Jurkat, Clone E6-1 (cell line): ENCODE measurements at places on chromosomes 2 and 18.

GRCh38 chr2:172426635-172427255 lies 641 bp upstream of the ITGA6 start:
- no peak for DNase-seq

DNA sequence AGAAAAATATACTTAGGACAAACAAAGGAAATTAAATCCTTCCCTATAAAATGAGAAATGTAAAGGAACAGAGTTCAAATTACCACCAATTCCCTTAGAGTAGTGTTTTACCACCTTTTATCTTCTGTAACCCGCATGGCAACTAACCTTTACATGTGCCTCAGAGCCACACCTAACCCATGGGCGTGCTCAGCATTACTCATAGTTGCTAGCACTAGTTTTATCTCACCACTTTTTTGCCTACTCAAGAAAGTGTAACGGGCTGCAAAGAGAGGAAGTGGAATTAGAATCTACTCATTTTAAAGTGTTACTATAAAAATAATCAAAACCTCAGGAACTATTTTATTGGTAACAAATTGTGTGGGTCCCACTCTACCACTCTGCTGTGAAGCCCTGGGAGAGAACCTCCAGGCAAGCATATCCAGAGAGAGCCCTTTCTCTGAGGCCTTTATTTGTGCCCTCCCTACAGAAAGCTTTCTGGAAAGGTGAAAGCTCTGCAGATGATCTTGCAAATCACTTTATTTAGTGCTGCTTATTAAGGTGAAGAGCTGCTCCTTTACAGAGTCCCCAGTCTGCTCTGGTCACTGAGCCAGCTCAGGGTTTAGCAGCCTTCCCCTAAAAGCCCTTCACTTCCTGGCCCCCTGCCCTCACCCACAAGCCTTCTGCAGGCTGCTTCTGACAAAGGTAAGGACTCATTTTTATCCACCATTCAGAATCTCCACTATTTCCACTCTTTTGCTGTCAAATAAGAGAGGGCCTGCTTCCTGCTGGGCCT lies 98.8 kb downstream of the TRABD2A start:
- DNase-seq, result peak; percentile 17

DNA sequence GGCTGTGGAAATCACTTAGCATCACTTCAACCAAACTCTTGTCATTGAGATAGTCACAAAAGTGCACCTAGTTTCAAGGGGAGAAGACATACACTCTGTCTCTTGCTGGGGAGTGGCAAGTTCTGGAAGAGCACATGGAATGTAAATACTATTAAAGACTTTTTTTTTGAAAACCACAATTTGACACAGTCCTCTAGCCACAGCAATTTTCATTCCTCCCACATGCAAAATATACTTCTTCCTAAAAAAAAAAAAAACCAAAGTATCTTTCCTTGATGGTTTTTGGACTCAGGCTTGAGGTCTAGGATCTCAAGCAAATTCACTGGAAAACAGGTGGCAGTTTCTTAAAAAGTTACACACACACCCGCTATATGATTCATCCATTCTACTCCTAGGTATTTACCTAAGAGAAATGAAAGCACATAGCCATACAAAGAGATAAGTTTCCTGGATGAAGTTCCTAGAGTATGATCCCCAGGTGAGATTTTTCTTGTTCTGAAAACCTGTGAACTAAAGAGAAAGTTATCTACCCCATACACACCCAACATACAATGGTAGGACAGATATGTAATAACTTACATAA lies 295.8 kb downstream of the SP3 start:
- DNase-seq, result no peak

DNA sequence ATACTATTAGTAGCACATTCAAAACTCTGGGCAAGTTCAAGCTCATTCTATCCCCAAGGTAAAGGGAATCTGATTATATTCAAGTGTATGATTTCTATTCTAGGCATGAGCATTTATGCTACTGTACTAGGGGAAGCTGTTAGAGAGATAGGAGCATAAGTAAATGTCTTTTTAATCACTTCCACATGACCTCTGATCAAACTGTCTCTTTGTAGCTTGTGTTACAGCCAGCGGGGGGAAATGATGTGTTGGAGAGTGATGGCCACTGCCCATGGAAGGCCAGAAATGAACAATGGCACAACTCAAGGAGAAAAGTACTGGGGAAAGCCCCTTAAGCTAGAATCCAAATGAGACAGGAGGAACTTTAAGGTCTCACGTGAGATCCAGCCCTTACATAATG lies 894.9 kb upstream of the CDH2 start:
- DNase-seq, result no peak

DNA sequence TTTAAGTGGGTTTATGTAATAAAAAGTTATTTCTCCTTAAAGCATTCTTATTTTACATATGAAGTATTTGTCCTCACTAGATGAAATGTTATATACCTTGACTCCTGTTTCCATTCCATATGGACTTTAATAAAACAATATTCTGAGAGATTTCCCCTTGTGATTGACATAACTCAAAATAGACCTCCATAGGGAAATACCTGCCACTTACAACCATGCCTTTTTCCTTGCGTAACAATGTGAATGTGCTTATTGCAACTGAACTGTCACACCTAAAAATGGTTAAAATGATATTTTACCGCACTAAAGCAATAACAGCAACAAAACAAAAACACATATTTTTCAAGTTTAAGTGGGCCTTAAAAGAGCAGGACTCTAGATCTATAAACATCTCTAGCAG lies 70.3 kb upstream of the TGIF1 start:
- no peak for DNase-seq

GRCh38 chr2:178592655-178593054 lies 112.4 kb downstream of the PLEKHA3 start:
- DNase-seq, result no peak
